ENCODE measurements at places on chromosomes 6 and 20.
A peak's percentile ranks its signal among the peaks of the same experiment; 100 is the strongest.

DNA sequence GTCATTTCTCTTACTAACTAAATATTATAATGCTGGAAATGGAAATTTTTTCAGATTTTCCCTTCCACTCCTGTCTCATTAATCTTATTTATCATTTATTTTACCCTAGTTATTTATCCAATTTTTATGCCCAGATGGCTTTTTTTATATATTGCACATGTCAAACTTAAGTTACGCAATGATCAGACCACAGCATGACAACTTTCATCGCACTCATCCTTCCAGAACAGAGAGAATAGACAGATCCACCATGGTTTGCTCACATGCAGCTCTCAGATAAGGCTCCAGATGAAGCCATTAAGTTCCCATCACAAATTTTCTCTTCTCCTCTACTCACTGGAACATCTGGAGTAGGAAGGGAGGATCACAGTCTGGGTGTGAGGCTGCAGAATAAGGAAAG is 48.7 kb downstream of the MAP7 start:
- no peak for DNase-seq

- no peak for DNase-seq
Observed at GRCh38 chr6:37205175-37205996, 35.4 kb downstream of the PIM1 start.

DNA sequence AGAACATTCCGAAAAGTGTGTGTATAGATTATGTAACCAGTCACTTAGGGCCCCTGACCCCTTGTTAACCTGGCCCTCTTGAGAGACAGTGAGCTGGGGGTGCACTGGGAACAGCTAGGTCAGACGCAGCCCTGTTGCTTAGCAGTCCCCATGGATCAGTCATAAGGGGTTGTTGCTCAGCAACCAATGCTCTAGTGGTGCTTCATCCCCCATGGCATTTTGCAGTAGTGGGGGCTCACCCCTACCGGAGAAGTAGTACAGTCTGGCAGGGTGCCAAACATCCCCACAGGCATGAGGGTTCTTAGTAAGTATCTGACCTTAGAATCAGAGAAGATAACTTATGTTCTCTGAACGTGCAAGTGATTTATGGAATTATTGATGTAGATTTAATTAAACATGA is 12.3 kb downstream of the PKIB start:
- no peak for DNase-seq

DNA sequence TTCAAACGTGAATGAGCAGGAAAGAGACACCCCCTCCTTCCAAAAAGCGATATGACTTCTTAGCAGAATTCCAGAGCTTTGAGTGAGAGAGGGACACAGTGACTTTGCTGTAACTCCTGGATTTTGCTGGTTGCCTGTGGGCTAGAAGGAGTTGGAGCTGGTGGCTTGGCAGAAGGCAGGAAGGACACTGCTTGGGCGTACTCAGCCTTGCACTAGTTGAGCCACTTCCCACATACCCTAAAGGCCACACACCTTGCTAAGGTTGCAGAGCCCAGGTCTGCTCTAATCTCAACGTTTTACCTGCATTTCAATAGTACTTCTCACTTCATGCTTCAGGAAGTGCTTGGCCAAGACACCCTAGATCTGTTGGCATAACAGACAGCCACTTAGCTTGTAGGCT is 30.6 kb downstream of the RAB22A start:
- no peak for DNase-seq

GRCh38 chr6:107730106-107730505 is 94.0 kb downstream of the SCML4 start:
- DNase-seq: no peak

- peak; percentile 66 for DNase-seq
Observed at GRCh38 chr20:18632196-18632789, 44.4 kb downstream of the DTD1 start.

DNA sequence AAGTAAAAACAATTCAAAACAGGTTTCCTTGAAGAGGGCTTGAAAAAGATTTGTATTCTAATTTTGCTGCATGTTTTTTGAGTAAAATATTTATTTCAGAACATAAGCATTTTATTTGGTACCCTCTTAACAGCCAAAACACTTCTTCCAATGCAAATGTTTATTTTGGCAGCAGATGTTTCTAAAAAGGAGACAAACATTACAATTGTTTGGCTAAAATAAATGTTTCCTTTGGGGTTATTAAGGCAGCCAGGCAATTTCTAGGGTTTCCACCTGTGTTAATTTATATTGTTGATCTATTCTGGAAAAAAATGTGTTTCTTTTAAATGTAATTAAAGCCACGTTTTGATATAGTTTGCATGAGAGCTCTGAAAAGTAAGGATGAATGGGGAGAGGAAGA is 56.6 kb downstream of the ARID1B start:
- DNase-seq: no peak

DNA sequence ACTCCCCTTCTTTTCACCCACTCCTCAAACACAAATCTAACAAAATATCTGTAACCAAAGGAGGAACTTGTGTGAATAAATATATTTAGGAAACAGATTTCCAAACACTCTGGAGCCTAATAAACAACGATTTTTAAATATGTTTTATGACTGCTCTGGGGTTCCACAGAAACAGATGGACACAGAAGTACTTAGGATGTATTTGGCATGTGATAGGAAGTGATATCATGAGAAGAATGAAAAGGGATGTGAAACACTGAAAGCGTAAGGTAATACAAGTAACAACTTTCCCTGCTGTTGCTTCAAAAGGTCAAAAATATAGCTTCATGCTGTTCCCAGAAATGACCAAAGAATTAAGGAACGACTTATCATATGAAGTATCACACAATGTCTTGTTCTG is 26.1 kb upstream of the ENPP1 start:
- DNase-seq: no peak

DNA sequence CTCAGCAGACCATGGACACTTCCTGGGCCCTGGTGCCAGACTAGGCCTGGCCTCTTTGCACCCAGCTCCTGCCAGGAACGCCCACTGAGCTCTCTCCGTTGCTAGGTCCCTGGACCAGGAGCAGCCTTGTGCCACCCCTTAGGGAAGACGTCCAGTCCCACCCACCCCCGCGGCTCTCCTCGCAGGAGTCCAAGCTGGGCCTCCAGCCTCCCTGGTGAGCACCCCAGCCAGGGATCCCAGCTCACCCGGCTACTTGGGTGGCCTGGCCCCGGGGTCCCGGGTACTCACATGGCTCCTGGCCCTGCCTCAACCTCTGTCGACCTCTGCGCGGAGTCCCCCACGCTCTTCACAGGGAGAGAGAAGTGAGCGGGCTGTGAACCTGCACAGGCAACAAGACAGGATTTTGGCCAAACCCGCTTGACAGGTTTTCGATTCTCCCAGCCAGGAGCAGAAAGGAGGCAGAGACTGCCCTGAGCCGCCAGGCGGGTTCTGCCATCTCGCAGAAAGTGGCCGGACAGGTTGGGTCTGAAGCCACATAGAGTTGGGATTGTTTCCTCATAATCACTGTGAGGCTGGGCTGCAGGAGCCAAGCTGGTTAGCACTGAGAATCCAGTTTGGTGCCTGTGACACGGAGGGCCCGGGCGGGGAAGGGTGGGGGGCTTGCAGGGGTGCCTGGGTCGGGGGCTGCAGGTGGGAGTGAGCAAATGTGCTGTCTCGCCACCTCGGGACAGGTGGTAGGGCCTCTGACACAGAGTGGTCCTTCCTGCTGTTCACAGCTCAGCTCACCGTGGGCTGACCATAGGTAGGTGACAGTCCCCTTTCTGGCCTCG is at the start of gene RBBP8NL:
Gene RBBP8NL (minus strand): TSS at position 368 of the 830 bp plus-strand sequence. CDS start 7,892 bp downstream, outside the sequence.
- no peak for DNase-seq

GRCh38 chr6:127119102-127120022 is 891 bp downstream of the RSPO3 start:
- peak; percentile 25 for DNase-seq

GRCh38 chr6:154638369-154638768 is 94.8 kb upstream of the SCAF8 start:
- DNase-seq: no peak

- no peak for DNase-seq
Observed at GRCh38 chr6:131791476-131791875, 16.3 kb upstream of the ENPP1 start.

DNA sequence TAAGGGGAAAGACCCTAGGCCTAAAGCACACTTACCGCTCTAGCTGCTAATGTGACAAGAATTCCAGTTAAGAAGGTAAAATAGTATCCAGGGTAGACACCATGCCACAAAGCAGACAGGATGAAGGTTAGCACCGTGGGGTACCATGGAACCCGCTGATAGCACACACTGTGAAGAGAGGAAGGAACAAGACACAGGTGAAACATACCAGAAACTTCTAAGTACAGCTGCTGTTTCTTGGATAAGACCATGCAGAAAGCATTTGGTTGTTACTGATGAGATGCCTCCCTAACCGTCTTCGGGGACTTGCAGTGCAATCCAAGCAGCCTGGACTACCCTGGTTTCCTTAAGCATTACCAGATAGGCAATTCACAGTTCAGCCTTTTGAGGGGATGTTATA is 99.4 kb downstream of the MBOAT1 start:
- DNase-seq: no peak
